ENCODE measurements at places on chromosomes 3 and 15.

- no peak for DNase-seq
These were observed 57.1 kb upstream of the POLG start for GRCh38 chr15:89391685-89392257.

GRCh38 chr3:121757087-121757811 lies 7.7 kb upstream of the GOLGB1 start:
- DNase-seq: no peak

- no peak for DNase-seq
These were observed 21.4 kb downstream of the SYN2 start for GRCh38 chr3:12025584-12025983.

DNA sequence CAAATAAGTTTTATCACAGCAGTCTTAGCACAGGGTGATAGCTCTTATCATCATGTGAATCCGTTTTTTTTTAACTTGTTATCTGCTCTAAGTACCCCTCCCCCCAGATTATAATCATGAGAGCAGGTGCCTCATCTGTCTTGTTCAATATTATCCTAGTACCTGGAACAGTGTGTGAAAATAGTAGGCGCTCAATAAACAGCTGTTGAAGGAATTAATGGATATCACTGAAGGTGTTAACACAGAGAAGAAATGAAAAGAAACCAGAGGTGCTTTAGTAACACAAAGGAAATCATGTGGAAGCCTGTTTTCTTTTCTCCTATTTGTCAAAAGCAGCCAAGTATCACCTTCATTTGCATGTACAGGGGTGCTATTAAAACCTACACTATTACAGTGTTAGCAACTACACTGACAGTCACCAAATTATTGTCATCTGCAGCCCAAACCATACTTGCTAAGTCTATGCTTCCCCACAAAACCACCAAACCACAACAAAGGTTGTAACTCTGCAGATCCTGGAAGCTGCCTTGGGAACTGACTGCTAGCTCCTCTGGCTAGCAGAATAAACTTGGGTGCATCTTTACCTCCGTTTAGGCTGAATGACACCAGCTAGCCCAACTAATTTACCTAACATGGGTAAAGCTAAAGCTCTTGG lies 2.9 kb downstream of the XPC start:
- DNase-seq: no peak

- DNase-seq: no peak
These were observed 5.9 kb downstream of the ANKRD63 start for GRCh38 chr15:40276927-40277326.

GRCh38 chr3:127035677-127036076 lies 52.8 kb downstream of the PLXNA1 start:
- DNase-seq: no peak

- no peak for DNase-seq
These were observed 87.7 kb downstream of the CFAP20DC start for GRCh38 chr3:58962040-58962651.

GRCh38 chr3:138089091-138089490 lies 26.3 kb downstream of the DZIP1L start:
- no peak for DNase-seq

DNA sequence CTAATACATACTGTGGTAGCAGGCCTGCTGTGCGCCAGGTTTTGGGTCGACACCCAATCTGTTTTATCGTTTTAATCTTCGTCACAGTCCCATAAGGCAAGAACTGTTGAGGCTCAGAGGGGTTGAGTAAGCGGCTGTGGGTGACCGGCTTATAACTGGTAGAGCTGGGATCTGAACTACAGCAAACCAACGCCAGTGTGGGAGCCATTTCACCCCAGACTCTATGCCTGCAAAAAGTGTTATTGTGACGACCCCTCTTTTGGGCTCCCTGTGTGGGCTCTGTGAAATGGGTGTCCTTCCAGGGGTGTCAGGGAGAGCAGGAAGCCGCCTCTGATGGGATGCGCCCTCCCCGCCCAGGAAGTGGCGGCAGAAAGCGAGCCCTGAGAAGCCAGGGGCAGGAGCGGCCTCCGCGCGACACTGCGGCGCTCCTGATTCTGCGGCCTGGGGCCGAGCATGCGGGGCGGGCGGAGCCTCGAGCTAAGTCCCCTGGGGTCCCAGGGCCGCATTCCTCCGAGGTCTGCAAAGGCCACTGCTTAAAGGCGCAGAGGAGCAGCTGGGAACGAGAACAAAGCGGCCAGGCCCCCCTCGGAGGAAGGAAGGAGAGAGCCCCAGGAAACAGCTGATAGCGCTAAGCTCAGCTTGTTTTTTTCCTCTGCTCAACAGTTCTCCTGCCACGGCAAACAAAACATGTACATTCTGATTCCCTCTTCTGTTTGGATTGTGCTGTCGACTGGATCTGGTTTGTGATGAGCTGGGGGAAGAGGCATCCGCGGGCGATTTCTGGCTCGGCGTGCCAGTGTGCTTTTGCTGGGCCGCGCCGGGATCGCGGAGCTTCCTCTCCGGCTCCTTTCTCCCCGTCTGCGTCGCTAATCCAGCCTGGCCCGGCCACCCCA lies 33.9 kb downstream of the GRK7 start:
- DNase-seq: no peak

DNA sequence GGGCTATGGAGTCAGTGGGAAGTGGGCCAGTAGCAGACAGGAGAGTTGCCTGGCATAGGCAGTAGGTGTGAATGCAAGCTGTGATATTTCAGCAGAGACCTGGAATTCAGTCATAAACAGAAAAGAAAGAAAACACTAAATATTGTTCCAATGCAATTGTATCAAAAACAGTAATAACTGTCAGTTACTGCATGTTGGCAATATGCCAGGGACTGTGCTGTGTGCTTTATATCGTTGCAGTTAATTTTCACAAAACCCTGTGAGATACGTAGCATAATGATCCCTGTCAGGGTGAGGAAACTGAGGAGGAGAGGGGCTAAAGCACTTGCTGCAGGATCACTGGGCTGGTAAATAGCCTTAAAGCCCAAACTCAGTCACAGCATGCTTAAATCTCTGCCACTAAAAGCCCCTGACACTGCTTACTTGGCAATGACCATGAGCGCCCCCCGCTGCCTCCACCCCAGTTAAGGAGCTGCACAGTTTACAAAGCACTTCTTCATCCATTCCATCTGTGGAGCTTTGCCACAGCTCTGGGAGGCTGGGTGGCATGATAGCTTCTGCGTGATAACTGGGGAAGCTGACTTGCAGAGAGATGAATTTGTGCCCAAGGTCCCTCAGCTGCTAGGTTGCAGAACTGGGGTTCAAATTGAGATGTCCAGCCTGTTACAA lies 3.9 kb downstream of the SLC6A1 start:
- DNase-seq: no peak
